ENCODE measurements at places on chromosomes 2 and 18. TPM values are rescaled to one million over a fixed set of nuclear protein-coding genes. Genes with fewer than 3 reads are reported as not detected.

SP100 gene
- total RNA-seq: 108 TPM

TMEM247 gene
- not detected for total RNA-seq

CARF gene
- total RNA-seq: 5.0 TPM

UGT1A10 gene
- not detected for total RNA-seq

SLC16A14 gene
- total RNA-seq: 2.3 TPM

BCL2L11 gene
- total RNA-seq: 19.8 TPM

KCNG3 gene
- 1.5 TPM for total RNA-seq

NMUR1 gene
- total RNA-seq: 0.09 TPM

FIGN gene
- total RNA-seq: not detected

PPP1R1C gene
- total RNA-seq: not detected

SPC25 gene
- total RNA-seq: 32.0 TPM

C1GALT1C1L gene
- not detected for total RNA-seq

MYO7B gene
- total RNA-seq: 1.2 TPM

OXER1 gene
- 0.40 TPM for total RNA-seq

ZNF396 gene
- total RNA-seq: 0.38 TPM

SP5 gene
- total RNA-seq: not detected

CRYGB gene
- total RNA-seq: not detected

All from activated CD8-positive, alpha-beta T cell treated with anti-CD3 and anti-CD28 coated beads for 36 hours (primary cell).